ENCODE measurements at places on chromosomes 1 and 21.

GRCh38 chr1:7535934-7536878 lies 234.9 kb upstream of the VAMP3 start:
- no peak for DNase-seq

DNA sequence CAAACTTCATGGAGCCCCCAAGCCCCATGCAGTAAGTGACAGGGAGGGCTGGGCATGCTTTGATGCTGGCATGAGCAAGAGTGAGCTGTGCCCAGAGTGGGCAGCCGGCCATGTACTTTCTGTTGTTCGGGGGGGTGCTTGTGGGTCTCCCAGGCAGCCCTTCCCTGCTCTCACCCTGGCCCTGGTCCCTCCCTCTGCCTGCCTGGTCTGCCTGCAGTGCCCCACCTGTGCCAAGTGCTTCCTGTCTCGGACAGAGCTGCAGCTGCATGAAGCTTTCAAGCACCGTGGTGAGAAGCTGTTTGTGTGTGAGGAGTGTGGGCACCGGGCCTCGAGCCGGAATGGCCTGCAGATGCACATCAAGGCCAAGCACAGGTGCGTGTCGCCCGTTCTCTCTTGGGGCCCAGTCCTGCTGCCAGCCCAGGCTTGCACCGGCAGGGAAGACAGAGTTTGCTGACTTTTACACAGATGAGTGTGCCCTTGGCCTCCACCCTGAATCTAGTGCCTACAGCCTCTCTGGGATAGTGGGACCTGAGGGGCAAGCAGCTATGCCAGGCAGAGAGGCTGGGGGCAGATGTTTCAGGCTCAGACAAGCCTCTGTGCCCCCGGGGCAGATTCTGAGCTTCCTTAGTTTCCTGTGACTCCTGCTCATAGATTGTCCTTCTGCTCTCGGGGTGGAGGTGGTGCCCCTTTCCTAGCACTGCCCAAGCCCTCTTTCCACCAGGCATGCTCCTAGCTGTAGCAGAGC lies 7.6 kb downstream of the ZBTB48 start:
- no peak for DNase-seq

GRCh38 chr1:234821840-234822239 lies 211.9 kb upstream of the IRF2BP2 start:
- no peak for DNase-seq

- DNase-seq = peak; percentile 33
Measured at GRCh38 chr21:45074818-45075595, 627 bp downstream of the ADARB1 start.

GRCh38 chr1:220455559-220455958 lies 72.4 kb upstream of the MARK1 start:
- DNase-seq = no peak

- no peak for DNase-seq
Measured at GRCh38 chr21:46441961-46442498, 16.7 kb upstream of the DIP2A start.

GRCh38 chr21:36966821-36967768 lies 626 bp upstream of the HLCS start:
- no peak for DNase-seq

- no peak for DNase-seq
Measured at GRCh38 chr1:24173638-24174575, 13.2 kb downstream of the IFNLR1 start.

DNA sequence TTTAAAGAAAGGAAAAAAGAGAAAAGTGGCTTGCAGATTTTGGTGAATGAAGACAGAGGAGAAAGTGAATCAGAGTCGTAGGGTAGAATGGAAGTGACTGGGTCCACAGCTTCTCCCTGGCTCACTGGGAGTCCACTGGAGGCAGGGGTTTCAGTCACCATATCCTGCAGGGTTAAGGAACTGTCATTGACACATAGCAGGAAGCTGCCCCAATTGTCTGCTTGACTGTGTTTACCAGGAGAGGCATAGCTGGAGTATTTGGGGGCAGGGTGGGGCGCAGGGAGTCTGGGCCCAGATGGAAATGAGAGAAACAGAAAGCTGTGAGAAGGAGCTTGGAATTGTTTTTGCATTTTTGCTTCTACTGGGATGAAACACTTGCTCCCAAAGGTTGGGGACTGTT lies 228.8 kb upstream of the CSF3R start:
- no peak for DNase-seq

DNA sequence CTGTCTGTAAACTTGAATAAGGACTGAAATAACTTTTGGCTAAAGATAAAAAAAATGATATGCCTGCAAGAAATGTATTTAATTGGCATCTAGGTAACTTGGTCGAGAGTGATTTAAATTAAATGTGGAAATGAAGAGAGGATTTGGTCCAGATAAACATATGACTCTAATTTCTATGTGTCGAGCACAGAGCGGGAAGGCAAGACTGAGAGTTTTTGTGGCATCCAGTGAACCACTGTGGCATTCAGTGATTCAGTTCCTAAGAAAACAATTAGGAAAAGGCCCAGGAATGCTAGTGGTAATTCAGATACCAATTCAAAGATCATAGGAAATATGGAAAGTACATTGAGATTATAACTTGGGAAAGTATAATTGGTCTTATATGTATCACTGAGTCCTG lies 39.6 kb downstream of the PDE4B start:
- DNase-seq = no peak

DNA sequence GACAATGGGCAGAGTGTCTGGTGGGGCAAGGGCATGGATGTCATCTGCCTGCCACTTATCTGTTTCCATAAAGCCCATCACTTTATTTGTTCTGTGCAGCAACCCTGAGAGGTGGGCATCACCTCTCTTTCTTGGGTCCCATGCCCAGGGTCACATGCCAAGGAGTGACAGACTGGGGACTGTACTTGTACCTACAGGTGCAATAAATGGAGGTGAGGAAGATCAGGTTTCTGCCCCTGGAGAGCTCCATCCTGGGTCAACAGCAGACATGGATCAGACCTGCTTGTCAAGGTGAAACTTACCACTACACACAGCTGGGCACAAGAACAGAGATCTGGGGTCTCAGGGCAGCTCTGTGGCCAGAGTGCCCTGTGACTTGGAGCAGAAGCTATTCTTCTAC lies 18.4 kb upstream of the PRDM16 start:
- no peak for DNase-seq

GRCh38 chr1:221851336-221851735 lies 109.4 kb upstream of the DUSP10 start:
- no peak for DNase-seq

- DNase-seq = no peak
Measured at GRCh38 chr1:29156543-29157268, 25.0 kb downstream of the SRSF4 start.

DNA sequence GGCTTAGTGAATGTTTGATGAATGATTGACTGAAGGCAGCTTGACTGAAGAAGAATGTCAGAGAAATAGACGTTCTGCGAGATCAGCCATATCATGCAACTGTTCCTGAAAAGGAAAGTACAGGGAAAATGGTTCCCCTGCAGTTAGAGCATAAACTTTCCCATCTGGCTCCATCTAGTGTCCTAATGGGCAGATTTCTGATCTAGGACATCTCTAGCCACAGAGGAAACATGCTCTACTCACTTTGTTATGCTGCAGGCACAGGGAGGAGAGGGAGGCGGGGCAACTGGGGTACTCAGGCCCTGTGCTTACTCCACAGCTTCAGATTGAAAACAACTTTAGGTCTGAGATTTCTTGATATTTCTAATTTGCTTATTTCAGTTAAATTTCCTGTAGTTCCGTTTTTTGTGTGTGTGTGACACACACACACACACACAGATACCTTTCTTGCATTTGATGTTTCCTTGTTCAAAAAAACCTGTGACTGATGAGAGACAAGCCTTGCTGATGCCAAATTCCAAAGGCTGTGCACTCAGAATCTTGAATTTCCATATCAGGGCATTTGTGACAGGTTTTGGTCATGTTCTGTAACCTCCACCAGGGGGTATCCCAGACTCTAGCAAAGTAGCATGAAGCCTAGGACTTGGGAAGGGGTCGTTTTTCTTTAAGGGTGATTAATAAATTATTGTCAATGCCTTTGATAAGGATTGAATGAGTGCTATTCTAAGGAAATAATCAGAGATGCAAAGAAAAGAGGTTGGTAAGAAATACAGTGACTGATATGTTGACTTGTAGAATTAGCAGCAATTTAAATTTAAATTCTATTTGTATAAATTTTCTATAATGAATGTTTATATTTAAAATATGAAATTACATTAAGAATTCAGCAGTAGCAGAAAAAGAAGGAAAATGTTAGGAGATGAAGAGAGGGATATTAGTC lies 139.7 kb upstream of the BEND5 start:
- no peak for DNase-seq

DNA sequence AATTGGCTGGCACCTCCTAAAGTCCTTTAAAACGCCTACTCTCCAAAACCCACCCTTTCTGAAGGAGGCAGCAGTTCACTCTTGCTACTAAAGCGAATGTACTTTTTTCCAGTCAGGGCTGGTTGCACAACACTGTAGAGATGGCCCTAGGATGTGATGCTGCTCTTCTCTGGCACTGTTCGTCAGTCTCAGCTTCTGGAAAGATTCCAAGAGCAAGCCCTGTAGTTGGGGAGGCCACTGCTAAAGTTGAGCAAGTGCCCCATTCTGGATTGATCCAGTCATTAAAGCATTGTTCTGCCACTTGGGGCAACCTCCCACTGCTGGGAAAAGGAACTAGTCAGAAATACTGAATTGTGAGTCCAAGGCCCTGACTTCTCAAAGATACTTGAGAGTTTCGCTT lies 28.5 kb upstream of the KCNQ4 start:
- DNase-seq = no peak

GRCh38 chr1:101338714-101339430 lies 102.1 kb downstream of the S1PR1 start:
- no peak for DNase-seq

DNA sequence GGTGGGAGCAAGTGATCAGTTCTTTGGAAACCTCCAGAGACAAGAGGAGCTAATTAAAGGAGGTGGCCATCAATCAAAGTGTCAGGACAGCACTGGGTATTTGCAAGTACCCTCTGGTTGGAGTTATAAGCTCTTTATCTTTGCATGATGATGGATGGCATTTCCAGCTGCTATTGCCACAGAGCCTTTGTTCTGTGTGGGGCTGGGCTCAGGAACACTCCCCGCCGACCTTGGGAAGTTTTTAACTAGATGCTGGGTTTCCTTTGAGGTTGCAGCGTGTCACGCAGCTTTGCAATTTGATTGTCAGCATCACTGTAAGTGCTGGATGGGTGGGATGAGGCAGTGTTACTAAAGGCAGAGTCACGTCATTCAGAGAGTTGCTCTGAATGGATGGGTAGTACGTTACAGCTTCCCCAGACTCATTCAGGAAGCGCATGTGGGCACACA lies 68.9 kb downstream of the CNIH3 start:
- no peak for DNase-seq

GRCh38 chr21:14519000-14519399 lies 27.1 kb downstream of the SAMSN1 start:
- DNase-seq = no peak

GRCh38 chr1:229248821-229249817 lies 21.8 kb upstream of the RAB4A start:
- no peak for DNase-seq

DNA sequence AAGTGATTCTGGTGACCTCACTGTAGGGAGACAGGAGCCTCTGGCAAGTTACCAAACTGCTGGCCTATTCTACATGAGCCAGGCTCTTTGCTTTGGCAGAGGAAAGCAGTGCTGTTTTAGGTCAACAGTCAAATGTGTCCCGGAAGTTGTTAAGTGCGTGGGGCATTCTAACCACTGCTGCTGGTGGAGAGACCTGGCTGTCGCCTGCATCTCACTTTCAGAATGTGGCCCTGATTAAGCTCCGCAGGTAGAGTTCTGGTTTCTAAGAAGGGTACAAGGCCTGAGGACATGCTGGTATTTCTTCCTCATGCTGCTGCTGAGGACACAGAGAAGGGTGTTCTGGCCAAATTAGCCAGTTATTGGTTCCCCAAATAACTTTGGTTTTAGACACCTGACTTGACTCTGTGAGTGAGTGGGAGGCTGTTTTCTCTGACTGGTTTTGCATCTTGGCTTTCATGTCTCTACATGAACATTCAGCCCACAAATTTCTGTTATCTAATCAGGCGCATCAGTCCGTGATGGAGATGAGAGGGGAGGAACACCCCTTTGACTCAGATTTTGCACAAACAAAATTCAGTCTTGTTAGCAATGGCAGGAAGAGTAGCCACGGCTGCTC lies 120.8 kb downstream of the LMO4 start:
- no peak for DNase-seq

- no peak for DNase-seq
Measured at GRCh38 chr1:18998016-18998724, 41.7 kb upstream of the IFFO2 start.

DNA sequence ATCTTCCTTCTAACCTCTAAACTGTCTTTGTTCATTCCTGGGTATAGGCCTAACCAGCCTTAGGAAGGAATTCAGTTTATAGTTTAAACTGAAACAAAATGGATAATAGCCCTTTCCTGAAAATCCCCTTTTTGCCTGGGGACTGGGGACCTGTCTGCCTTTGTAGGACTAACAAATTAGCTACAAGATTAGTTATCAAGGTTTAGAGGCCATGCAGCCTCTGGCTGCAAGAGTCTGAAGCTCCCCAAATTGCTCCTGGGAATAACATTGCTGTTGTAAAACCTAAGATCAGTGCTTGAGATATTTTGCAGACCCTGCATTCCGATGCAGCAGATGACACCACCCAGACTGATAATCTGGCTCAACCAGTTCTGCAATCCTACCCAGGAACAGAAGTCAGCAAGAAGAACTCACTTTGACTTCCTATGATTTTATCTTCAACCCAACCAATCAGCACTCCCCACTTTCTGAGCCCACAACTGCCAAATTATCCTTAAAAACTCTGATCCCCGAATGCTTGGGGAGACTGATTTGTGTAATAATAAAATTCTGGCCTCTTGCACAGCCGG lies 96.6 kb upstream of the ETV3 start:
- no peak for DNase-seq

GRCh38 chr1:33815061-33815460 lies 48.8 kb upstream of the HMGB4 start:
- DNase-seq = no peak

DNA sequence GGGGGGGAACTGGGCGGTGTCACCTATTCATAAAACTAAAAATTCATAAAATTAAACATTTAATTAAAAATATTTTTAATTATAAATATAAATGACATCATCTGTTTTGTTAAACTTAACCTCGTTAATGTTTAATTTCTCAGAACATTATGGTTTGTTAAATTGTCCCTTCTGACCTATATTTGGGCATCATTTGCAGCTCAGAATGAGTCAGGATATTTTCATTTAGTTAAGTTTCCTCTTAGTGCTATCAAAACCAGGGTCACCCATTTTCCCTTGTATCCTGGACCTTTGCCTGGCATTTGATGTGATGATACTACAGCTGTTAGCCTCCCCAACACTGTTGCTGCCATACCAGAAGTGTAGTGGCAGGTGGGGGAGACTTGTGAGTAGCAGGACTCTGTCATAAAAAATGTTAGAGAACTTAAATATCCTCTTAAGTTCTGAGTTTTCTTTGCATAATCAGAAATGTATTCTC lies 30.3 kb downstream of the TSNAX start:
- DNase-seq = no peak

GRCh38 chr1:93692983-93693591 lies 11.4 kb upstream of the BCAR3 start:
- no peak for DNase-seq

GRCh38 chr1:25729790-25730644 lies 70.0 kb upstream of the SELENON start:
- no peak for DNase-seq

GRCh38 chr1:153933955-153934354 lies 11.2 kb upstream of the GATAD2B start:
- DNase-seq = no peak

Measured in activated CD4-positive, alpha-beta T cell treated with anti-CD3 and anti-CD28 coated beads for 4 hours (primary cell).